Stimulated activated CD8-positive, alpha-beta memory T cell treated with anti-CD3 and anti-CD28 coated beads, Interleukin-4, amount 100 ng/mL, for 48 hours (primary cell): ENCODE measurements at places on chromosomes 4 and X.

- DNase-seq: no peak
Observed at GRCh38 chrX:130909469-130910136, 6.6 kb upstream of the ENOX2 start.

DNA sequence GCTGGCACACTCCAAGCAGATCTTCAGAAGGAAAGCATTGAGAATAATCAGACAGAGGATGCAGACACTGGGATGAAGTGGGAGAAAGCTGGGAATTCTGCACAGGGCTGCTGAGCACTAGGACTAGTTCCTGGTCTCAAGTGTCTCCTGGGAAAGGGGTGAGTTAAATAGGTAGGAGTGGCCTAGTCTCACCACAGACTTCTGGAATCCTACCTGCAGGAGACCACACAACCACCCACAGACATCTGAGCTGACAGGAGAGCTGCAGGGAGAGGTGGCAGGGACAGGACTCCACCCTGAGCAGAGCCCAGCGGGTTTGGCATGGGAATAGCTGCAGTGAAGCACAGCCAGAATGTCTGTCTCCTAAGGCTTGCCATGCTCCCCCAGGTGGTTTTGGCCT, 95.1 kb upstream of the GALNTL6 start:
- DNase-seq: no peak

GRCh38 chr4:5798946-5799345, 87.9 kb downstream of the EVC start:
- DNase-seq: no peak

DNA sequence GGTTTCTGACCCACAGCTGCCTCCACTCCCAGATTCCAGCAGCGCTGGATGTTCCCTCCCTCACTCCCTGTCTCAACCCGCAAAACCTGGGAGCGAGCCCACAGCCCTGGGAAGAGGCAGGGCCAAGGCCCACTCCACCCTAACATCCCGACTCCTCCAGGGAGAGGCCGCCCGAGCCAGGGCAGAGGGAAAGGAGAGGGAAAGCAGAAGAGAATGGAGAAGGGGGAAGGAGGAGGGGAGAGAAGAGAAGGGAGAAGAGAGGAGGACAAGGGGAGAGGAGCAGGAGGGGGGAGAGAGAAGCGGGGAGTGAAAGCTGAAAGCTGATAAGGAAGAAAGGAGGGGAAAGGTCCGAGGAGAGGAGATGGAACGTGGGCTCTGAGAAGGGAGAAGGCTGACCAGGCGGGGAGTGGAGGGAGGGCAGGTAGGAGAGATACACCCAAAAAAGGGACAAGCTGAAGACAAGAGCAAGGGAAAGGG, 120.2 kb upstream of the PJA1 start:
- DNase-seq: no peak

DNA sequence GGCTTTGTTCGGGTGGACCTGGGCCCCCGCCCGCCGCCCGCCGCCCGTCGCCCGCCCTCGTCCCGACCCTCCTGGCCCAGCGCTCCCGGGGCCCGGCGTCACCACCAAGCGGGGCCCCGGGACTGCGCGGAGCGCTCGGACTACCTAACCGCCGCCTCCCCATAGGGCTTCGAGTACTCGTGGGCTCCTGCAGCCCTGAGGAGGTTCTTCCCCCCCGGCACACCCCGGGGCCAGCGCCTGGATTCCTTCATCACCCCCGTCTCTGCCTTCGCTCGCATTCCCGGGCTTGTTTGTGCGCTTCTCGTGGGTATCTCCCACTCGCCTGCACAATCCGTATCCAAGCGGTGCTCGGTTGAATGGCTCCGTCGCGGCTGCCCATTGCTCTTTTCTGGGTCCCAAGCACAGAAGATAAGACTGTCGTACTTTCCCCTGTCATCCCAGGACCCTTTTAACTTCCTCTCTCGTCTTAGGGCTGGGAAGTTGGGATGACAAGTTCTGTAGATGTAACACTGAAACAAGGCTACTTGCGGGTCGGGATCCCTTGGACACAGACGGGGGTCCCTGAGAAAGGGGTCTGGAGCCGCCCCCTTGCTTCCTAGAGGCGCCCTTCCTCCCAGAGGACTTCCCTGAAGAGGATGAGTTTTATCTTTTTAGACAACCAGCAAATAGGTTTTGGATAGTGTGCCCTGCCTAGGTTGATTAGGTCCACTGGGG, 565 bp downstream of the MOB1B start:
- DNase-seq: peak; percentile 50

GRCh38 chrX:150411656-150412055, 48.5 kb downstream of the MAMLD1 start:
- no peak for DNase-seq

DNA sequence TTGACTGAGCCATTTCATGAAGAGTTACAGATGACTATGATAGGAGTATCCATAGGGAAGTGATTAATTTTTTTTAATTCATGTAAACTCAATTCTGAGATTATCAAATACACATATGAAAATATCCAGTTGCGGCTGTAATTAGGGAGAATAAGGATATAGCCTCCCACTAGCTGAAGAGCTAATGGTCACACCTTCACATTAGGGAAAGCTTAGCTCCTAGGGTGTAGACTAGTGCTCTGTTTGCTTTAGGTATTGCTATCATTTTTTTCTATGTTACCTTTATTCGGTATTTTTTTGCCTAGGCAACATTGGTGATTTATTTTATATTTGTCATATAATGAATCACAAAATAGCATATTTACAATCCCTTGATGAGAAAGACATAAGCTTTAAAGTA, 39.6 kb upstream of the EPGN start:
- DNase-seq: no peak

DNA sequence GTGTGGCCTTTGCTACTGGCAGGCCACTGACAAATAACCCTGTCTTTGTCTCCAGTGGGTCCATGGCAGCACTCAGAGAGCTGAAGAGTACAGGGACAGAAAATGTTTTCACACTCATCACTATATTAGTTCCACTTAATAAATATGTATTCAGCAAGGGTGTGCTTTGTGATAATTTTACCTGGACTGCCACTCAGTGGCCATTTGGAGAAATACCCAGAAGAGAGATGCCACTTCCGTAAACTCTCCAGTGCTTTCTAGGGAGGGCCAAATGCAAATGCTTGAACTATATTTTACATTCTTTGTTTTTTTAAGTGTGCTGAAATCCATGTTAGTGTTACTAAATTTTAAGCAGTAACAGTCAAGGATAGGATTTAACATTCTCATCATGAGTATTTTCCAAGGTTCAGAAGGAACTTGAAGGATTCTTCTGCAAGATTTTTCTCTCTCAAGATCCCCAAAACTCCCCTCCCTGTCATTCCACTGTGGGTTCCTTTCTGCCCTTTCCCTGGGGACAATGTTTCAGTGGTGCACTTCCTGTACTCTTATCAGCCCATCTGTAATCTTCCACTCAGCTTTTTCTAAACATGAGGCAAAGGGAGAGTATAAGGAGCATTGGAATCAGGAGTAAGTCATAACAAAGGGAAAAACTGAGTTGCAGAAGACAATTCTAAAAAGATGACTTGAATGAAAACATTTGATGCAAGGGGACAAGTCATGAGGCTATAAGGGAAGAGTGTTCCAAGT, 46.0 kb downstream of the TFDP3 start:
- no peak for DNase-seq

GRCh38 chr4:67531379-67531962, 13.8 kb downstream of the CENPC start:
- no peak for DNase-seq

DNA sequence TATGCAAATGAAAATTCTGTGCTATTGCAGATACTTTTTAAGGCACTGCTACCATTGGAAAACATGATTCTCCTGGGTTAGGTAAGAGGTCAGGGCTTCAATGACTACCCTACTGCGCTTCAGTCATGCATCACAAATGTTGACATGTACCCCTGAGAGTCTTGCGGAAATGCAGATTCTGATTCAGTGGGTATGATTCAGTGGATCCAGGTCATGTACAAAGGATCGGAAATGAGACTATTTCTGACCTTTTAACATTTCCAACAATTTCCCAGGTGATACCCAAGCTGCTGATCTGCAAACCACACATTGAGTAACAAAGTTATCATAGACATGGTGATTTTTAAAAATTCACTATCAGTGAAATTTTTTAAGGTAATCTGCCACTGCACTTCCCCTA, 62.6 kb downstream of the DDX53 start:
- DNase-seq: no peak

DNA sequence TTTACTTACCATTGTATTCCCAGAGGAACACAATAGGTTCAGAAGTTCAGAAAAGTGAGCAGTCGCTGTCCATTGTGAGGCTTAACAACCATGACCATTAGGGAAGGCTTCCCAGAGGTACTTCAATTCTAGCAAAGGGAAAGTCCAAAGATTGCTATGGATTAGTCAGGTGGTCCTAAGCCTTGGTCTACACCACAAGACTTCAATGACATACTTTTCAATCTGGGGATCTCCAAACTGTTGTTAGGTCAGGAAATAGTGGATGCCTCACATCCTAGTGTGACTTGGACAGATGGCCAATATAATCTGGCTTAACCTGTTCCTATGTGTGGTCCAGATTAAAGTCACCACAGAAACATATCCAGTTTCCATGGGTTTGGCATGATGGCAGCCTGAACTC, 118.0 kb downstream of the SPCS3 start:
- no peak for DNase-seq

- DNase-seq: no peak
Observed at GRCh38 chr4:142721187-142721586, 124.9 kb downstream of the INPP4B start.

DNA sequence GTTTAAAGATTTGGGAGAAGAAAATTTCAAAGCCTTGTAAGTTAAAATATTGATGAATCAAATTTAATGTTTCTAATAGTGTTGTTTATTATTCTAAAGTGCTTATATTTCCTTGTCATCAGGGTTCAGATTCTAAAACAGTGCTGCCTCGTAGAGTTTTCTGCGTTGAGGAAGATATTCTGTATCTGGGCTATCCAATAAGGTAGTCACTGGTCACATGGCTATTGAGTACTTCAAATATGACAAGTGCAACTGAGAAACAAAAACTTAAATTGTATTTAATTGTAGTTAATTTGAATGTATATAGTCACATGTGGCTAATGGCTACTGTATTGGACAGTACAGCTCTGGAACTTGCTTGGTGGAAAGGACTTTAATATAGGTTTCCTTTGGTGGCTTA, 1.1 kb downstream of the ALB start:
- no peak for DNase-seq

GRCh38 chr4:25564836-25565235, 90.8 kb upstream of the SLC34A2 start:
- DNase-seq: no peak

- DNase-seq: no peak
Observed at GRCh38 chr4:98909646-98910401, 19.1 kb downstream of the EIF4E start.

DNA sequence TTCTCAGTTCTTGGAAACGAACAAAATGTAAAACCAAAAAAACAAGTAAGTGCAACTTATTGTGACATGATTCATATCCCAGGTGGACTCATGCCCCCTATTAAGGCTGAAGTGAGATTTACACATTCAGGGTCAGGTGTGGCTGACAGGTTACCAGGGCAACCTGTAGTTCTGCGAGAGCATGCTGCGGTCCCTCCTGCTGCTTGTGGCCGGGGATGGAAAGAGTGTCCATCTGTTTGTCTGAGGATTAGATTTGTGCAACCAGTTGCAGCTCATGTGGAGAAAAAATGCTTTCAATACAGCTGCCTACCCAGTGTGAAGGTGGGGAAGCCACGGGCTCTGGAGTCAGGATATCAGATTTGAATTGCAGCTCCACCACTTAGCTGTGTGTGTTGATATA, 78.8 kb downstream of the FAM184B start:
- DNase-seq: no peak

- DNase-seq: peak; percentile 58
Observed at GRCh38 chr4:1792832-1793495, at the start of gene FGFR3. TSS of gene FGFR3 (plus strand) at chr4:1793293. CDS start at chr4:1793935, 642 bp downstream.

- DNase-seq: no peak
Observed at GRCh38 chr4:9849538-9849920, 68.1 kb downstream of the DRD5 start.

DNA sequence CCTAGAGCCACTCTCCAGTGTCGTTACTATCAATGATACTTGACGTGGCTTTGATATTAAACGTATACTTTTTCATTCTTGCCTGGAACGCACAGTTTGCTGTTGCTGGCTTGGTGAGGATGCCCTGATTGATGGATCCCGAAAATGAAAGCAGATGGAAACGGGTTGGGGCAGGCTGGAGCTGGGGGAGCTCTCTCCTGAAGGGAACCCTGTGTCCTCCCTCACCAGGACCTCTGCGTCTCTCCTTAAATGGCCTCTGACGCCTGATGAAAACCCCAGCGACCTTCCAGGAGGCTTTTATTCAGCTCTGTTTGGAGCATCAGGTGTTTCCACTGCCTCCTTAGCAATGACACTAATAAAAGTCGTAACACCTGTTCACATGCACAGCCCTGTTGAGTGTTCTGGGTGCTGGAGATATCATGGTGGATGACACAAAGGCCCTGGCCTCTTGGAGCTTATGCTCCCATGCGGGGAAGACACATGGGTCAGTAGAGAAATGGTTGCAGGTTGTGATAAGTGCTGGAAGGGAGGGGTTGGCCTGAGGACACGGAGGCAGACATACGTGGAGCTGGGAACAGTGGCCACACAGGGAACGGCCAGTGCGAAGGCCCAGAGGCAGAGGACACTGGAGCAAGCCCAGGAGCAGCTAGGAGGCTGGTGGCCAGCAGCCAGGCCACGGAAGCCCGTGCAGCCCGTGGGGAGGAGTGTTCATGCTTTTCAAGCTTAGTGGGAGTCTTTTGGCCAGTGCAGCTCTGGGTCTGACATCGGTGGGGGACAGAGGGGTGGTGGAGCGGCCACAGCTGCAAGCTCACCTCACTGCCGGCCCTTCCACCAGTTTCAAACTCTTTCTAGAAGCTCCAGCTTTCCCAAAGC, 7.5 kb downstream of the MSANTD1 start:
- no peak for DNase-seq

GRCh38 chrX:102546828-102547493, 30.4 kb upstream of the TMSB15A start:
- peak; percentile 23 for DNase-seq

DNA sequence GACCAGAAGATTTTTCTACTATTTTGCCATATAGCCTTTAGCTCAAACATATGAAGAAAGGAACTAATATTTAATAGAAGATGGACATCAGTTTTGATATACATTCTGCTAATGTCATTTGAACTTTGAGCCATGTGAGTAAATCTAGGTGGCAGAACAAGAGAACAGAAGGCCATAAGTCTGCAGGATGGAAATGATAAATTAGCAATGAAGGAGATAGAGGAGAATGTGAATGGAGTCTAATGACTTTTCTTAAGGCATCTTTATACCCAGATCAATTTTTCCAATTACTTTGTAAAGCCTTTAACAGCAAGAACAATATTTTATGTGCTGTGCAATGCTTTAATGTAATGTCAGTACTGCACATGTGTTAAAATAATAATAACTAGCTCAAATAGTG, 30.1 kb upstream of the ALG13 start:
- no peak for DNase-seq

- no peak for DNase-seq
Observed at GRCh38 chrX:139560221-139560620, 29.7 kb downstream of the F9 start.

GRCh38 chr4:87975466-87975865, at the start of gene SPP1:
TSS of gene SPP1 (plus strand) at chr4:87975714. CDS start at chr4:87976896, 1,182 bp downstream.
- peak; percentile 34 for DNase-seq
